Naive thymus-derived CD8-positive, alpha-beta T cell (primary cell): ENCODE measurements at places on chromosomes 3 and 15. TPM values are rescaled to one million over a fixed set of nuclear protein-coding genes. Genes with fewer than 3 reads are reported as not detected.

WDR5B gene
- 12.3 TPM for total RNA-seq

GOLGA8J gene
- total RNA-seq = 0.60 TPM

CACNA1D gene
- total RNA-seq = not detected

SAMMSON gene
- not detected for total RNA-seq

PP2D1 gene
- total RNA-seq = not detected

MYZAP gene
- total RNA-seq = not detected

CLEC3B gene
- 1.2 TPM for total RNA-seq

GRCh38 chr15:63059573-63060216 lies 17.1 kb downstream of the TPM1 start:
- peaks cover 69% of the 10 kb centered on the region for H3K36me3 ChIP-seq
- no peak for DNase-seq
- H3K4me3 ChIP-seq = no peak overlapping the region

DNA sequence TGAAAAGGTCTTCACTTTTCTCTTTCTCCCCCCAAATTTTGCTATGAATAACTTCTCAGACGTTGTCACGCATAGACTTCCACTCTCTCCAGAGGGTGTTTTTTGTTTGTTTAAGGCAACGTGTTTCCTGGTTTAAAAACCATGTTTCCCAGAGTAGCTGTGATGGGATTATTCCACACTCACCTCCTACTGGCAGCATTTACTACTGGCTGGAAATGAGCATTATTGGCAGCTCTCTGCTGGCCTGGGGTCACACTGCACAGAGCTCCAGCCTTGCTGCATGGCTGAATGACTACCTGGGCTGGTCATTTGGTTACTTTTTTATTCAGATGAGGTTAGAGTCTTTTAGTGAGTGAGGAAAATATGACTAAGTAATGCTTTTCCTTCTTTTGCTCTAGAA lies 65.2 kb downstream of the RARB start:
- no peak overlapping the region for H3K4me3 ChIP-seq
- H3K27ac ChIP-seq = no peak overlapping the region
- peaks cover 2% of the 10 kb centered on the region for H3K36me3 ChIP-seq
- H3K4me1 ChIP-seq = no peaks in the 10 kb centered on the region

DNA sequence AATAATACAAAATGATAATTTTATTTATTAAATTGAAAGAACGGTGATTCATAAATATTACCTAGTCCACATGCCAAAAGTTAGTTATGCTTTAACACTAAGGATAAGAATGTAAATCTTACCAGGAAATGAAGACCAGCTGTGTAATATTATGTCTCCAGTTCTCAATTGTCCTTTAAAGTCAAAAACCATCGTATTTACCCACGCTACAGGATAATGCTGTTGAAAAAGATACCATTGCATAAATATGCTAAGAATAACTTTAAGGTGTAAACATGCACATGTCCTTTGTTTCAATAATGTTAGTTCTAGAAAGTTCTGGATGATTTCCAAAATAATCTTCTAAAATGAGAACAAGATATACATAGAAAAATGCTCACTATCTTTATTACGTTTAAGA lies 103.5 kb downstream of the FAIM start:
- H3K27me3 ChIP-seq = no peaks in the 10 kb centered on the region
- no peak overlapping the region for H3K27ac ChIP-seq
- no peak for DNase-seq
- H3K4me1 ChIP-seq = no peaks in the 10 kb centered on the region
- H3K4me3 ChIP-seq = no peak overlapping the region
- peaks cover 6% of the 10 kb centered on the region for H3K36me3 ChIP-seq

DNA sequence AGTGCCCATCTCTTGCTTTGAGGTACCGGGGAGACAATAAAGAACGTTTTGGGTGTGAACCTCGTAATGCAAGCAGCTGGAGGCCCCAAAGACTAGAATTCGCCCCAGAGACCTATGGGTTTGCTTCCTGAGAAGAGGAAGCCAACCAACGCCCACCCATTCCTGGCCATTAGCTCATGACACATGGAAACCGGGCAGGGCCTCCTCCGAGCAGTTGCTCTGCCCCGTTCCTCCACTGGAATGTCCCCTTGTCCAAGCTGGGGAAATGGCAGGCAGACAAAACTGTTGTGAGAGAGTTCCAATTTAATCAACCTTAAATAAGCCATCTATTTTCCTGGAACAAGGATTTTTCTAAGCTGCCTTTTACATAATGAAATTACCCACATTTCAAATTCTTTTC lies 250.9 kb upstream of the IGF1R start:
- no peaks in the 10 kb centered on the region for H3K4me1 ChIP-seq
- no peak overlapping the region for H3K4me3 ChIP-seq
- peaks cover 29% of the 10 kb centered on the region for H3K27me3 ChIP-seq
- no peak for DNase-seq
- no peaks in the 10 kb centered on the region for H3K36me3 ChIP-seq
- no peak overlapping the region for H3K27ac ChIP-seq

DNA sequence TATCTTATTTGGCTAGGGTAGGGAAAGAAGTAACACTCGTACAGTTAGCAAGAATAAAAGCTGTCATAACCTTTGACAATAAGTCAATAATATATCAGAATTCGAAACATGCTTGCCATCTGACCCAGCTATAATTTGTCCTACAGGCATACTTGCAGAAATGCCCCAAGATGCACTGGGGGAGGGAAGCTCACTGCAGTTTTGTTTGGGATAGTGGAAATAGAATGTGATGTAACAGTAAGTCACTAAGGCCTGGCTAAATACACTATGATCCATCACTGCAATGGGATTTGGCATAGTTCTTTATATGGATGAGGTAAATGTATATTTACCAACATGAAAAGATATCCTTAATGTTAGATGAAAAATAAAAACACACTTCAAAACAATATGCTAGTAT lies 25.5 kb upstream of the TMOD3 start:
- peaks cover 9% of the 10 kb centered on the region for H3K36me3 ChIP-seq
- H3K27ac ChIP-seq = no peak overlapping the region
- H3K4me3 ChIP-seq = no peak overlapping the region
- peaks cover 4% of the 10 kb centered on the region for H3K4me1 ChIP-seq
- no peak for DNase-seq

GRCh38 chr3:40939741-40940130 lies 259.6 kb upstream of the CTNNB1 start:
- no peaks in the 10 kb centered on the region for H3K27me3 ChIP-seq
- no peak overlapping the region for H3K4me3 ChIP-seq
- H3K27ac ChIP-seq = no peak overlapping the region
- no peaks in the 10 kb centered on the region for H3K36me3 ChIP-seq

GRCh38 chr3:34599595-34599994 lies 801.2 kb downstream of the PDCD6IP start:
- no peak overlapping the region for H3K4me3 ChIP-seq
- DNase-seq = no peak
- H3K27ac ChIP-seq = no peak overlapping the region
- H3K36me3 ChIP-seq = no peaks in the 10 kb centered on the region

GRCh38 chr15:77836121-77836692 lies 203.5 kb upstream of the LINGO1 start:
- H3K4me1 ChIP-seq = no peaks in the 10 kb centered on the region
- no peaks in the 10 kb centered on the region for H3K36me3 ChIP-seq
- no peak overlapping the region for H3K4me3 ChIP-seq
- DNase-seq = no peak
- no peak overlapping the region for H3K27ac ChIP-seq

GRCh38 chr3:124779751-124780191 lies 49.5 kb downstream of the UMPS start:
- no peak for DNase-seq
- peaks cover 8% of the 10 kb centered on the region for H3K27me3 ChIP-seq
- H3K4me3 ChIP-seq = no peak overlapping the region
- H3K4me1 ChIP-seq = peaks cover 3% of the 10 kb centered on the region
- H3K36me3 ChIP-seq = no peaks in the 10 kb centered on the region

- H3K36me3 ChIP-seq = no peaks in the 10 kb centered on the region
- no peaks in the 10 kb centered on the region for H3K4me1 ChIP-seq
- peaks cover 12% of the 10 kb centered on the region for H3K27me3 ChIP-seq
- H3K4me3 ChIP-seq = no peak overlapping the region
Observed at GRCh38 chr15:91263632-91264531, 163.8 kb downstream of the SV2B start.

GRCh38 chr15:60179786-60180391 lies 175.8 kb downstream of the FOXB1 start:
- H3K4me3 ChIP-seq = no peak overlapping the region
- no peaks in the 10 kb centered on the region for H3K36me3 ChIP-seq
- peaks cover 6% of the 10 kb centered on the region for H3K27me3 ChIP-seq
- DNase-seq = peak; percentile 50
- H3K27ac ChIP-seq = no peak overlapping the region

DNA sequence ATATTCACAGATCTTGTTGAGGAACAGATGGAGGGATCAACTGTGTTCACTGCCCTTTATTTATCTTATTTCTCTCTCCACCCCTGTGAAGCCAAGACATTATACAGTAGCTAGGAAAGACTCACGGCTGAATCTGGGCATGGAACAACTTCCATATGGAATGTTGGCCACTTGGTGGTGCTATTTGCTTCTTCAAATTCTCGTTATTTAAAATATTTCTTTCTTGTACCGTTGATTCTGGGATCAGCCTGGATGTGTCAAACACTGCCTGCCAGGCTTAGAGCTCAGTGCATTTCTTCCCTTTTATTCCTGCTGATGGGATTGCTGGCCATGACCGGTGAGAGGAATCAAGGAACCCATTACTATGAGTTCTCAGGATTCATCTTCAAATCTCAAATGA lies 17.5 kb upstream of the GASK1A start:
- peaks cover 1% of the 10 kb centered on the region for H3K27me3 ChIP-seq
- no peaks in the 10 kb centered on the region for H3K36me3 ChIP-seq
- DNase-seq = peak; percentile 46
- H3K4me1 ChIP-seq = peaks cover 21% of the 10 kb centered on the region
- H3K4me3 ChIP-seq = no peak overlapping the region

DNA sequence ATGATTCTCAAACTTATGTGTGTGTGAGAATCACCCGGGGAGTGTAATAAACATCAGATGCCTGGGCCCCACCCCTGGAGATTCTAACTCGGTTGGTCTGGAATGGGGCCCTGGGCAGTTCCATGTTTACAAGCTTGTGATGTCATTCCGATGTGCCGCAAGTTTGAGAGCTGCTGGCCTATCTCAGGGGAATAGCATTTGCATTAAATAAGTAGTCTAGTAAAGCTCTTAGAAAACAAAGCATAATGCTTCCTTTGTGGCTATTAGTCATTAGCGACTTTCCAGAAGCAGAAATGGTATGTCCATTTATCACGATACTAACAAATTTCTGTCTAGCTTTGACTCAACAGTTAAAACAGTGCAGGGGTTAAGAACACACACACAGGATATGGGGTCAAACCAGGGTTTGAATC lies 20.9 kb downstream of the PGBD4 start:
- peaks cover 8% of the 10 kb centered on the region for H3K27me3 ChIP-seq
- H3K4me1 ChIP-seq = no peaks in the 10 kb centered on the region
- no peak overlapping the region for H3K27ac ChIP-seq
- no peak for DNase-seq
- no peaks in the 10 kb centered on the region for H3K36me3 ChIP-seq
- no peak overlapping the region for H3K4me3 ChIP-seq

DNA sequence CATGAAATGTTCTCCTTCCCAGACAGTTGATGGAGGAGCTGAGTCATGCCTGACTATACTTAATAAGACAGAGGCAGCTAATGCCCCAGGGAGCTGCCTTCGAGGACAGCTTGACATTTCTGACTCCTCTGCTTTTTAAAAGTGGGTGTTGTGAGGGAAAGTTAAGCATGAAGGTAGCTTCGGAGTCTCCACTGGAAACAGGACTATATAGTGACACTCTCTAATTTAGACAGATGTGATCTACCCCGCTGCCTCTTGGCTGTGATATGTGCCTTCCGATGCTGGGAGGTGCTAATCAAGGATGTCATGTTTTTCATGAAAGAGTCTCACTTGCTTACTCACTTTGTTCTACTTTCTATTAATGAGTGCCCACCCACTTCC lies 72.7 kb downstream of the IL1RAP start:
- no peak for DNase-seq
- no peaks in the 10 kb centered on the region for H3K27me3 ChIP-seq
- peaks cover 2% of the 10 kb centered on the region for H3K36me3 ChIP-seq
- H3K27ac ChIP-seq = no peak overlapping the region

DNA sequence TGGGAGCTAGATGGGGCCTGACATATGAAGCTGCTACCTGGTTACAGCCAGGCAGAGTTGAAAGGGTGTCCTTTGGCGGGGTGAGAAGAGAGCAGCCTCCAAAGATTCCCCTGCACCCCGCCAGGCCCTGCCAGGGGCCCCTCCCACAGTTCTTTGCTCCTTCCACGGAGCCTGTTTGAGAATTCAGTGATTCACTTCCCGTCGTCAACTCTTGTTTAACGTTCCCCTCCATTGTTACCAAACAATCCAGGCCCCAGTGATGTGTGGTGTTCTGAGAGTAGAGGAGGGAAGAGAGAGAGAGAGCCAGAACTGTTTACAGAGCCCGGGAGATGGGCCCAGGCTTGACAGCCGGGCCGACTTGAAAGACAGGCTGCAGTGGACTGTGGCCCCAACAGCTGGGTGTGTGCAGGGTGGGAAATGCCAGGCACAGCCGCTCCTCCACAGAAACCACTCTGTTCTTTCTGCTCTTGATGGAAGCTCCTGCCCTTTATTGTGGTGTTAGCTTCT lies 81.5 kb downstream of the SMAD3 start:
- H3K36me3 ChIP-seq = no peaks in the 10 kb centered on the region
- peaks cover 1% of the 10 kb centered on the region for H3K27me3 ChIP-seq
- H3K27ac ChIP-seq = no peak overlapping the region
- peak overlapping the region; percentile 29 for H3K4me3 ChIP-seq
- H3K4me1 ChIP-seq = peaks cover 93% of the 10 kb centered on the region
- no peak for DNase-seq

- H3K36me3 ChIP-seq = no peaks in the 10 kb centered on the region
- no peak overlapping the region for H3K4me3 ChIP-seq
- no peak for DNase-seq
- H3K27me3 ChIP-seq = no peaks in the 10 kb centered on the region
- no peaks in the 10 kb centered on the region for H3K4me1 ChIP-seq
Observed at GRCh38 chr3:169453256-169454059, 210.1 kb downstream of the MECOM start.

DNA sequence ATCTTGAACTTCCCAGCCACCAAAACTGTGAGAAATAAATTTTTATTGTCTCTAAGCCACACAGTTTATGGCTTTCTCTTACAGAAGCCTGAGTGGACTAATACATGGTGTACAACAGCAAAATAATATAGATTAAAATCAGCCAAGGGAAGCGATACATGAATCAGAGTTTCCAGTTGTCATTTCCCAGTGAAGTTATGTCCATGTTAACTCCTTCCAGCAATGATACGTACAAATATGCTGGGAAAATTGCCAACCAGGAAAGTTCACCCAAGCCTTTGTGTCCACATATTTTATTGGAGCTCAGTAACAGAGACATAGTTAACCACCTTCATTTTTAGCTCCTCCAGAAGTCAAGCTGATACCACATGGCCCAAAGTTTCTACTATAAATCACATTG lies 280.9 kb upstream of the KCNMB2 start:
- no peak for DNase-seq
- no peak overlapping the region for H3K27ac ChIP-seq
- H3K4me3 ChIP-seq = no peak overlapping the region
- no peaks in the 10 kb centered on the region for H3K4me1 ChIP-seq
- H3K36me3 ChIP-seq = no peaks in the 10 kb centered on the region

- DNase-seq = no peak
- peaks cover 36% of the 10 kb centered on the region for H3K4me1 ChIP-seq
- peak overlapping the region; percentile 99 for H3K4me3 ChIP-seq
- H3K27ac ChIP-seq = peak overlapping the region; percentile 99
- H3K27me3 ChIP-seq = no peaks in the 10 kb centered on the region
Observed at GRCh38 chr15:68279779-68280753, 2.5 kb downstream of the FEM1B start.
